ENCODE measurements at places on chromosomes 2 and 18.
A peak's percentile ranks its signal among the peaks of the same experiment; 100 is the strongest.

GRCh38 chr18:26708806-26709716, 156.4 kb downstream of the AQP4 start:
- DNase-seq, result no peak

- no peak for DNase-seq
These were observed 441.3 kb downstream of the RND3 start for GRCh38 chr2:150046211-150046610.

GRCh38 chr18:79589601-79590091, 90.0 kb upstream of the CTDP1 start:
- DNase-seq, result no peak

DNA sequence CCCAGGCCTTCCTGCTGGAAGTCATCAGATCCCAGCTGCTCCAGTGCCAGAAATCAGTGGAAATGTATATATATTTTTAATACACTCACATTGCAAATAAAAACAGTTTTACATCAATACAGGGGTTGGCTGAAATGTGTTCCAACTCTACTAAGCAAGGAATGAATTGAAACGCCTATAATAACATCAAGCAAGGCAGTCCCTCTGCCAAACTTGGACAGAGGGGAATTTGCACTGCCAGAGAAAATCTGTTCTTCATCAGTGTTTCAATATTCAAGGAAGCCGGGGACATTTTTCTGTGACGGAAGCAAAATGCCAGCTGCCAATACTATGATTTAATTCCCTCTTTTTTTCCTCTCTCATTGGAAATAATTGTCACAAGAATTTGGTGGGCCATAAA, 335.3 kb downstream of the TNS1 start:
- no peak for DNase-seq

GRCh38 chr2:99562516-99562915, 72.7 kb upstream of the REV1 start:
- no peak for DNase-seq

DNA sequence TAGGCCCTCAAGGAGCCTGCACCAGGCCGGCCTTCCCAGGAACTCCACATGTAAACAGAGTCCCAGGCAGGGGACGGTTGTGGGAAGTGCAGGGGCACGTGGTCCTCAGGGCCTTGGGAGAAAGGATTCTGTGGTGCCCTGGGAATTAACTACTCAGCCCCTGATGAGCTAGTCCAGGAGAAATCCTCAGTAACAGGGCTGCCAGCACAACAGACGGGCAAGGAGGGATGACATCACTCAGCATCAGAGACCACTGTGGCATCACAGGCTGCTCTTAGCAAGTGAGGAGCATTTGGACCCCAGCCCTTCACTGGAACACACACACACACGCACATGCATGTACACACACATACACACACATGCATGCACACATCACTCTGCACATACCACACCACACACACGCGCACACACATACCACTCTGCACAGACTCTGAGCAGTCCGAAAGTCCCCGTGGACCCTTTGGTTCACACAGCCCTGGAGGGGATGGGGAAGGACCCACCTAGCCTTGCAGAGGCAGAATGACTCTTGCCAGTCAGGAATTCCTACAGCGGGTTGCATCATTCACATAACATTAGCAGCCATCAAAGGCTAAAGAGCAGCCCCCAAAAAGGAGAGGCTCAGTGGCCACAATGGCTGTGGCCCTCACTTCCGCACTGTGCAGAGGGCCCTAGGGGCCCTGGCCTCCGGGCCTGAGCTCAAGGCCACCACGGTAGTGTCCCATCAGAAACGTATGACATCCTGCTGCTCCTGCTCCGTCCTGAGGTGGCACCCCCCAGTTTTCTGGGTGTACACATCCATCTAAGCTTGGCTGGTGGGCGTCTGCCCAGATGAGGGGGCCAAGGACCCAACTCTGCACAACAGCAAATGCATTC, 1.9 kb upstream of the NMUR1 start:
- DNase-seq, result no peak

GRCh38 chr2:173858291-173858731, 106.9 kb downstream of the SP3 start:
- DNase-seq, result peak; percentile 80

- DNase-seq, result no peak
These were observed 43.1 kb downstream of the MERTK start for GRCh38 chr2:111941531-111941930.

DNA sequence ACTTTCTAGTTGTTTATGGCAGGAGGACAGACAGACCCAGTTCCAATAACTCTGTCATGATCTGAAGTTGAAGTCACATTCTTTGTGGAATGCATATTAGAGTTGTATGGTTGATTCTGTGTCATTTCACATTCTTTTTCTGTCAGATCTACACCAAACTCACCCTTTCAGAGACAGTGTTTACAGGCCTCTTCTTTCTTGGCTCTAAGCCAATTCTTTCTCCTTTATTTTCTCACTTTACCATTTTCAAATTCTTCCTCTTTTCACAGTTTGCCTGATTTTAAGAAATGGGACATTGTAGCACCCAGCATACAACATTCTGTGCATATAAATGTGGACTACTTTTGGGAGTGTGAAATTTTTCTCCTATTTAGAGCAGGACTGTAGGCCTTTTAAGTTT, 103.7 kb downstream of the CCDC85A start:
- no peak for DNase-seq

DNA sequence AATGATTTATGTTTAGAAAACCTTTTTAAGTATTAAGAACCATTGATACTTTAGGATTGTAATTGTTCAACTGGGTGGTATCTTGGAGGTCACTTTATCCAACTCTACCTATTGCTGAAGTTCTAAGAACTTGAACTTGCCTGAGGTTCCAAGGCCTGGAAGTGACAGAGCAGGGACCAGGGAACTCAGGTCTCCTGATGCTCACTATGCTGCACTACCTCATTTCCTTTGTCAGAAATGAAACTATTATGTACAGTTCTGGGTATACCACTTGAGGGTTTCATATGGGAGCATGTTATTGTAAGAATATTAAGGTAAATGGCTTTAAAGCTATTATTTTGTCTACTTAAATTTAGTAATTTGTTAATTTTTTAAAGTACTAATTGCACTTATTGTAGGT, 3.0 kb downstream of the MBD5 start:
- no peak for DNase-seq

GRCh38 chr2:235041221-235041917, 89.6 kb downstream of the SH3BP4 start:
- DNase-seq, result no peak

DNA sequence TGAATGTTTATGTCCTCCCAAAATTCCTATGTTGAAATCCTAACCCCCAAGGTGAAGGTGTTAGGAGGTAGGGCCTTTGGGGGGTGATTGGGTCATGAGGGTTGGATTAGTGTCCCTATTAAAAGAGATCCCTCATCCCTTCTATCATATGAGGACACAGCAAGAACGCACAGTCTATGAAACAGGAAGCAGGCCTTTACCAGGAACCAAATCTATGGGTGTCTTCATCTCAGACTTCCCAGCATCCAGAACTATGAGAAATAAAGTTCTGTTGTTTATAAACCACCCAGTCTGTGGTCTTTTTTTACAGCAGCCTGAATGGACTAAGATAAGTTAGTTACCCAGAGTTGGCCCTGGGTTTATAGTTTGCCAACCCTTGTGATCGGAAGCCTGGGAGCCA, 153.1 kb downstream of the INO80D start:
- no peak for DNase-seq

DNA sequence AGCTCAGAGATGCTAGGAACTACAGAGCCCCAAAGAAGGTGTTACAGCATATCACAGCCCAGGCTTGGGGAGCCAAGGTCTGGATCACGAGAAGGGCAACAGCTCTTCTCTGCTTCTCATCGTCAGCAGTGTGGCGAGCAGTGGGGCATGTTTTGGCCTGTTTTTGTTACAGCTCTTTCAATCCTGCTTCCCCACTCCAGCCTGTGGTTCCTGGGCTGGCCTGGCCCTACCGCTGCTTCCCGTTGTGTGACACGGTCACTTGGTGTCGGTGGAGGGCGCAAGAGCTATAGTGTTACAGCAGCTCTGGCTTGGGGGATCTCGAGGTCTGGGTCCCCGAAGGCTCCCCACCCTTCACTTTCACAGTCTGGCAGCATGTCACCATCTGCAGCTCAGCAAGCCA, 870.2 kb downstream of the CBLN2 start:
- no peak for DNase-seq

DNA sequence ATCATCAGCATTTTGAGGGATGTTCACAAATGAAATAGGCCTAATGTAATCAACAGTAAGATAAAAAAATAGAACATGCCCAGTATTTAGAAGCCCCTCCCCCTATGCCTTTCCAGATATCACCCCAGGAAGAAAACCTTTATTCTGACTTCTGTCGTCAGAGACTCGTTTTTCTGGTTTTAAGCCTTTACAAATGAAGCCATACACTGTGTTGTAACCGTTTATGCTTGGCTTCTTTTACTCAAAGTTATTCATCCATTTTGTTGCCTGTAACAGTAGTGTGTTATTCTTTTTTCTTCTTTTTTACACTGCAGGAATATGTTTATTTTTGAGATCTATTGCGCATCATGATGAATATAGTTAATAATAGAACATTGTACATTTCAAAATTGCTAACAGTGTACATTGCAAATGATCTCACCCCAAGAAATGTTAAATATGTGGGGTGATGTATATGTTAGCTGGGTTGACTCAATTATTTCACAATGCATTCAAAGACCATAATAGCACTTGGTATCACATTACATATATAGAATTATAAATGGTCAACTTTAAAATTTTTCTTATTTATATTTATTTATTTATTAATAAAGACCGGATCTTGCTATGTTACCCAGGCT, 28.1 kb upstream of the PNPT1 start:
- no peak for DNase-seq

GRCh38 chr18:75208155-75208835, 644 bp downstream of the PTGR3 start:
- peak; percentile 45 for DNase-seq

DNA sequence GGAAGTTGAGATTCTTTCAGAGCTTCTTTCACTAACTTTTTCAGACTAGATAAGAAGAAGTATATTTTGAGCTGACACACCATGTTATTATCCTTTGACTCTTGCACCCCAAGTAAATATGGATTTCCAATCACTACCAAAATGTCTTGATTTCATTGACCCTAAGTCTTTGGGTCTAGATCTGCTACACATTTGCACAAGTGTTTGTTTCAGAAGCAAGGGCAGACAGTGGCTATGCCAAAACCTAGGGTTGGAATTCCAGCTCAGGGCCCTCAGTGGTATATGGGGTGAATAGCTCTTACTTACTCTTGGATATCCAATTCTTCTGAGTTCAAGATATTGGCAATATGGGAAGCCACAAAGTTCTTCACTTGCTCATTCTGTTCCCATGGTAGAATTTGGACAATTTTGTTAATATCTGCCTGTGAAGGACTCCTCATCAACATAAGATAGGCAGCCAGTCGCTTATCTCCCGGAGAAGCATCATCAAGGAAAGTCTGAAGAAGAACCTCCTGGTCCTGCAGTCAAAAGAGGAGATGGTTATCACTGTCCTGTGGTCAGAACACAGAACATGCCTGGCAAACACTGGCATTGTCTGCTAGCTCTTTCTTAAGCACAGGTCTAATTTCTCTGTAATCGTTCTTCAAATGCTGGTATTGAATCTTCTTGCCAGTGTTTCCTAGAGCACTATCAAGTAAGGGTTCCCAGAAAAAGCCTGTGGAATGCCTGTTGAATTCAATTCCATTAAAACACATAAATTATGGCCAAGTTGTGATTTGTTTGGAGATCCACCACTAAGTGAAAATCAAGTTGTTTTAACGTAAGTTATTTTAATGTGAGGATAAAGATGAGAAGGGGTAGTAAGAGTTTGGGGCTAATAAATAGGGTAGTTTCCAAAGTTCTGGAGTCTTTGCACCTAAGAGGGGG, 15.6 kb downstream of the APOB start:
- no peak for DNase-seq

DNA sequence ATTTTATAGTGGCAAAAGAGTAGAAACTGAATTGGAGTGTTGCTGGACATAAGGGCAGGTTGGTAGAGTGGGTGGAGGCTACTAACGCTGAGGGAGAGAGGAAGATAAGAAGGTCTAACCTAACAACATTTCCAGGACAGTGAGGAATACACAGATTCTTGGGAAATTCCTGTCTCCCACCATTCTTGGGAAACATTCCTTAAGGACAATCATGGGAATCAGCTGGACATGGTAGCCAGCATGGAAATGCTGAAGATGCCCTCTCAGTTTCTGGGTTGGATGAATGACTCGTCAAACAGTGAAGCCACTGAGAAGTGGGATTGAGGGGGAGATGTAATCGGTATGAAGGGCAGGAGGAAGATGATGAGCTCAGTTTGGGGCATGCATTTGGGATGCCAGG, 265.4 kb downstream of the AFF3 start:
- no peak for DNase-seq

DNA sequence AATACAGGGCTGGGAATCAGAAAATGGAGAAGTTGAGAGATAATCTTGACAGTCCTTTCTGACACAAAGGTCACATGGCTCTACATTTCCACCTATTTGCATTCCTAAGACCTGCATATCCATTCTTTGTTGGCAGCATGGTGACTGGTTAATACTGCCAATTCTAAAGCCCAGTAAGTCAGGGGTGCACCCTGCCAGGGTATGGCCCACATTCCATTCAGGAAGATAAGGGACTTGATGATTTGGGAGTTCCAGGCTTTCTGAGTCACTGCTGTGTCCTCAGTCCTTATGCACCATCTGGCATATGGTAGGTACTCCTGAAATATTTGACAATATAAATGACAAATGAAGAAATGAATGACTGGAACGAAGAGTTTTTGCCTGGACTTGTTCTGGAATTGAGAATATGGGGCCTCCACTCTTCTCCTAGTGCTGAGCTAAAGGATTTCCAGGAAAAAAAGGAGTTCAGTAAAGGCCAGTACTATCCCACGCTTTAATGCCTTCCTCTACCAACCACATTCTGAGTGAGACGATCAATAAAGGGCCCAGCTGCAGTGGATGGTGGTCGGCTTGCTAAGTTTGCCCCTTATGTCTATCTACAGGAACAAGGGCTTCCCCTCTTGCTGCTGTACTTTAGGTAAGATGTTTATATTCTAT, 31.7 kb upstream of the EIF2AK3 start:
- DNase-seq, result no peak

DNA sequence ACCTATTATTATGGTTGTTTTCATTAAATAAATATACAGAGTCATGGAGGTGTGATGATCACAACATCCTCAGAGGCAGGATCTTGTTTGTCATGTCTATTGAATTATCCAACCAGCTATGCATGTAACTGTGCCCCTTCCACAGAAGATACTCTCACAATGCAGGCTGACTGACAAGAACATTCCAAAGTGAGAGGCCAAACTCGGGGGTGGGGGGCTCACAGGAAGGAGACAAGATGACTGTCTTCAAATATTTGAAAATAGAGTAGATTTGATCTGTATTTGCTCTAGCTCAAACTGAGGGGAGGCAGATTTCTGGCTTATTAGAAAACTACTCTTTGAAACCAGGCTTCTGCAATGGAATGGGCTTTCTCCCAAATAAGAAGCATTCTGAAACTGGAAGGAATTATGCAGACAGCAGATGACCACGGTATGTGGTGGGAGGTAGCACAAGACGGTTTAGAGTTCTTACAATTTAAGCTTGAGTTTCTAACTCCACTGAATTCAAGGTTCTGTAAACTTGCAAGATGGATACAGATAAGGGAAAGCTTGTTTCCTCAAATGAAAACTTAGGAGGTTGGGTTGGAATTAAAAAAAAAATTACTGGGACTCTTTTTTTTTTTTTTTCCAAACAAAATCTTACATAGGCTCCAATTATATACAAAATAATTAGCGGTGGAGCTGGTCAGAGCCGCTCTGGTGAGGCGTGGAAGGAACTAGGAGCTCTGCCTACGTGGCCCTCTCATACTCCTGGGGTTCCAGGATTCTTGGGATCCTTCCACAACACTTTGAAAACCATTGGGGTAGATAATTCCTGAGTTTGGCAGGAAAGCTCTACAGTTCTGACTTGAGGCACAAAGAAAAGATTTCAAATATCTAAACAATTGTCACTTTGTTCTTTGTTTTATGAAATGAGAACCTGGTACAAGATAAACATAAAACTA, 79.3 kb downstream of the PLA2R1 start:
- no peak for DNase-seq
